Effector memory CD4-positive, alpha-beta T cell (primary cell): ENCODE measurements at places on chromosomes 1 and 21.

DNA sequence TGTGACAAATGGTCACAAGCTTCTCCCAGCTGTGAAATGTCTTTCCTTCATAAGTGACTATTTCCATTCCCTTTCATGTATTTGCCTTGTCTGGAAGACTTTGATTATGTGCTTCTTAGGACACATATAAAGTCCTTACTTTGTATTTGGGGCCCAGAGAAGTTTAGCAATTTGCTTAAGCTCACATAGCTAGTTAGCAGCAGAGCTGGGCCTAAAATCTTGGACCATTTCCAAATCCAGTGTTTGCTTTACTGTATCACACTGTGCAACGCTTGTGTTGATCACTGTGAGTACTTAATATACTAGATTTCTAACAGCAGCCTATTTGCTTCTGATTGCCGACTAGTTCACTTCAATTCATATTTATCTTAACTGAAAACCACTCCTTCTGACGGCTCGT is 2.2 kb upstream of the KCNA3 start:
- no peak for DNase-seq

GRCh38 chr1:116372191-116372590 is 853 bp upstream of the ATP1A1 start:
- DNase-seq = no peak

DNA sequence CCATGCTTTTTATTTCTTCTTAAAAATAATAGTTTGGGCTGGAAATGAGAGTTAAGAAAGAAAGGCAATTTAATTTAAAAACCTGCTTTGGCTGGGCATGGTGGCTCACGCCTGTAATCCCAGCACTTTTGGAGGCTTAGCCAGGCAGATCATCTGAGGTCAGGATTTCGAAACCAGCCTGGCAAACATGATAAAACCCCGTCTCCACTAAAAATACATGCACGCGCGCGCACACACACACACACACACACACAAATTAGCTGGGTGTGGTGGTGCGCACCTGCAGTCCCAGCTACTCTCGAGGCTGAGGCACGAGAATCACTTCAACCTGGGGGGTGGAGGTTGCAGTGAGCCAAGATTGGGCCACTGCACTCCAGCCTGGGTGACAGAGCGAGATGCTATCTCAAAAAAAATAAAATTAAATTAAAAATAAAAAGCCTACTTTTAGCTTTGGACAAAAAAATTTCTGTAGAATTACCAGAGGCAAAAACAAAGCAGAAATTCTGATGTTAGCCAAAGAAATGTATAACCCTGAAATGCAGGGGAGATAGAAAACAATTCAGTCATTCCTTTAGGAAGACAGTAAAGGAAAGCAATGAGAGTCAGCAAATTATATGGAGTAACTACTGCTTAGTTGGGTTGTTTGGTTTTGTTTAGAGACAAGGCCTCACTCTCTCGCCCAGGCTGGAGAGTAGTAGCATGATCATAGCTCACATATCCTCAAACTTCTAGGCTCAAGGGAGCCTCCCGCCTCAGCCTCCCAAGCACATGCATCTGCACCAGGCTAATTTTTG is 15.7 kb upstream of the IPP start:
- DNase-seq = no peak

GRCh38 chr1:235821361-235821981 is 45.2 kb downstream of the LYST start:
- no peak for DNase-seq

- DNase-seq = no peak
Observed at GRCh38 chr1:75438355-75438754, 172.6 kb downstream of the SLC44A5 start.
